ENCODE measurements at places on chromosomes 11 and 22.

GRCh38 chr22:36360871-36361383, 26.8 kb downstream of the MYH9 start:
- DNase-seq: no peak

DNA sequence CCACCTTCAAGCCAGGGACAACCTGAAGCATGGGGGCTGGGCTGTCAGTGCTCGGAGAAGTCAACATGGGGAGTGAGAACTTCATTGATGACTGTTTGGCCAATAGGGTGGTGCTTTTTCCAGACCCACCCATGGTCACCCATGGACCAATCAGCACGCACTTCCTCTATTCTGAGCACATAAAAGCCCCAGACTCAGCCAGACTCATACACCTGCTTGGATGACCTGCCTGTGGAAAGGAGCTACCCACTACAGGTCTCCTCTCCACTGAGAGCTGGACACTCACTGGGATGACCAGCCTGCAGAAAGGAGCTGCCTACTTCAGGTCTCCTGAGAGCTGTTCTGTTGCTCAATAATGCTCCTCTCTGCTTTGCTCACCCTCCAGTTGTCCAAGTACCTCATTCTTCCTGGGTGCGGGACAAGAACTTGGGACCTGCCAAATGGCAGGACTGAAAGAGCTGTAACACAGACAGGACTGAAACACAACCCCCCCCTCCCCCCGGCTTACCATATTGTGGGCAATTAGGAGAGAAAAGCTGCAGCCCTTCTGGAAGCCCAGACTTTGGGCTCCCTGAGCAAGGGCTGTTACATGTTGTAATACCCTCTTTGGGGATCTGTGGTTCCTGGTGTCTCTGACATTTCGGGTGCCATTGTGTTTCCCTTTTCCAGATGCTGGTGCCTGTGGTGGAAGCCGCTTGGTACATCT, 44.4 kb upstream of the WNT11 start:
- DNase-seq: no peak

GRCh38 chr22:19149991-19150390, at the start of gene GSC2:
Gene GSC2 (minus strand): TSS chr22:19150292. CDS start chr22:19150283, 9 bp downstream.
- no peak for DNase-seq

GRCh38 chr22:35884529-35884928, 144.1 kb downstream of the RBFOX2 start:
- no peak for DNase-seq

DNA sequence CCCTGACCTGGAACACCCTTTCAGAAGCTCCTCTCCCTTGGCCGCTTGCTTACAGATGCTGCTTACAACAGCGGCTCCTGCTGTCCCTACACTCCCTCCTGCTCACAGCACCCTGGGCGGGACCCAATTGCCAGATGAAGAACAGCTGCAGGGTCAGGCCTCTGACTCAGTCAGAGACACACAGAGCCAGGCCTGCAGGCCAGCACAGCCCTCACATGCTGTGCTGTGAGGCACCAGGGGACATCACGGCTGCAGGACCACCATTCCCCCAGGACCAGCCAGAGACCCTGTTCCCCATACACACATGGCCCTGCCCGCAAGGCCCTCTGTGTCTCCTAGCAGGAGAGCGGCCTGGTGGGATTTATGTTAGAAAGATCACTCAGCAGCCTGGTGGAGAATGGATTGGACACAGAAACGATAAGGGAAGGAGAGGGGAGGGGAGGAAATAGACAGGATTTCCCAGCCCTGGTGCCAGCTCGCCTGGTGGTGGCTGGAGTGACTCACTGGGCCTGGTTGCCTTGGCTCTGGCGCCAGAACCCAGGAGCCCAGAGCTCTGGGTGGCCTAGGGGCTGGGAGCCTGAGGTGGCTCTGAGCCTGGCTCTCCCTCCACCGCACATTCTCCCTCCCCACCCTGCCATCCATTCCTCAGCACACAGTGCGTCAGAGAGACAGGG, 6.7 kb downstream of the CAPN5 start:
- peak; percentile 54 for DNase-seq

GRCh38 chr11:65932558-65932919, 12.7 kb upstream of the TSGA10IP start:
- peak; percentile 56 for DNase-seq

DNA sequence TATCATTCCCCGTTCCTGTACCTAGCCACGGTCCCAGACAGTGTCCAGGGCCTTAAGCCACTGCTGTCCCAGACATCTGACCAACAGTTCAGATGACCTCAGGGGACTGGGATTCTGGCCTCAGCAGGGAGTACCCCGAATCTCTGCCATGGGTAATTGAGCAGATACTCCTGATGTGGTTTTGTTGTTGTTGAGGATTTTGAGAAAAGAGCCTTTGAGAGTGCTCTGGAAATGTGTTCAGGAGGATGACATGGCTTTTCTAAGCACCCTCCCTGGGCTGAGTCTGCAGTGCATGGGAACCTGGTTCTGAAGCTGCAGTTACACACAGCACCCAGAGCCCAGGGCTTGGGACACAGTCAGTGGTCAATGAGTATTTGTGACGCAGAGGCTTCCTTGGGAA, 30.4 kb downstream of the ADAMTS15 start:
- DNase-seq: no peak

- no peak for DNase-seq
Measured at GRCh38 chr11:131077340-131077739, 161.1 kb upstream of the SNX19 start.

GRCh38 chr22:39917197-39917643, 16.3 kb downstream of the GRAP2 start:
- no peak for DNase-seq

DNA sequence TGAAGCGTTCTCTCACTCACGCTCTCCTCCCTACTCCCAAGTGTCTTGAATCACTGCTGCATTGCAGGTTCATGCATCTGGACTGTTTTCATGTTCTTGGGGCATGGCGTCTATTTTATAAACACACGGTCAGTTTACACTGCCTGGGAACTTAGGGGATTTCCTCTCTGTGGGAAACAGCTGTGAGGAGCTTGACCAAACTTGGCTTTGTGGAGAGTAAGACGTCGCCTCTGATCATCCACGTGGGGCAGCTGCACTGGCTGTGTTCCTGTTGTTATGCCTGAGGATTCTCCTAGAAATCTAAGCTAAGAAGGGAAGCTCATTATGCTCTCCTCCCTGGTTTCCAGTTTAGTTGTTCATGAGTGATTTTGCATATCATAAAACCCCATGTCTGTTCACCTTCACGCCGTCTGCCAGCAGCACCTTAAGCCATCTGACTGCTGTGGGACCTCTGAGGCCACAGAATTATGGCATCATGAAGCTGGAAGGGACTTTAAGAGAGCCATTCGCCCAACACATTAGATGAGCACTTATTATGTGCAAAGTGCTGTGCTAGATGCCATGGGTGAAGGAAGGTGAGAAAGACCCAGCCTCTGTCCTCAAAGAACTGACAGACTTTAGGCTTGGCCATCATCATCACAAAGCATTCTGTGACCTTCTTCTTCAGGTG, 38.8 kb upstream of the POU2AF1 start:
- DNase-seq: no peak

- no peak for DNase-seq
Measured at GRCh38 chr11:118358071-118358470, 1.3 kb upstream of the UBE4A start.

DNA sequence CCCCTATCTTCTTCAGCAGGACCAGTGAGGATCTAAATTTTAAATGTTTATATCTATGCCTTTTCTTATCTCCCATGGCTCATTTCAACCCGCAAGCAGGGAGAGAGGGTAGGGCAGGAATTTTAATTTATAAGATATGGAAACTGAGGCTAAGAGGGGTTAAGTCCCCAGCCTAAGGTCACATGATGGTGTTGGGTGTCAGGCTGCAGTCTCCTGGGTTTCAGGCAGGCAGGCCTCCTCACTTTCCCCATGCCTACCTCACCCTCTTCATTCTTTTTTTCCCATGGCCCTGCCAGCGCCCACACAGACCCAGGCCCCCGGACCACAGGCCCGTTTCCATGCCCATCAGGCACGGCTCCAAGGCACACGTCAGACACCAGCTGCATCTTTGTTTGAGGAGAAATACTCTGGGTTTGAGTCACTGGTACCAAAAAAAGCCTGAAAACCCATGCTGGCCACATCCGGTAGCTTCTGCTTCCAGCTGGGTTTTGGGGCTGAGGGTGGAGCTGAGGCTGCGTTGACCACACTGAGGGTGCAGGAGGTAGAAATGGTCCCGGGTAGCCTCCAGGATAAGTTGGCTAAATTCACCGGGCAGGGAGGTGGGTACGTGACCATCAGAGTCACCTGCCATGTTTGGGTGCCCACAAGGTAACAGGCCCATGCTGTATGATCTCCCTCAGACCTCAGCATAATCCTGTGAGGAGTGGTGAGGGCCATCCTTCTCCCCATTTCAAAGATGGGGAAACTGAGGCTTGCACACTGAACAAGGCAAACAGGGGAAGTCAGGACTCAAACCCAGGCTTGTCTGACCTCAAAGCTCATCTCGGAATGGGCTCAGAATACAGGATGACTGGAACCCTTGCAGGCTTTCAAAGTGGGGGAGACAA, 7.5 kb downstream of the CRYBB1 start:
- DNase-seq: peak; percentile 38

DNA sequence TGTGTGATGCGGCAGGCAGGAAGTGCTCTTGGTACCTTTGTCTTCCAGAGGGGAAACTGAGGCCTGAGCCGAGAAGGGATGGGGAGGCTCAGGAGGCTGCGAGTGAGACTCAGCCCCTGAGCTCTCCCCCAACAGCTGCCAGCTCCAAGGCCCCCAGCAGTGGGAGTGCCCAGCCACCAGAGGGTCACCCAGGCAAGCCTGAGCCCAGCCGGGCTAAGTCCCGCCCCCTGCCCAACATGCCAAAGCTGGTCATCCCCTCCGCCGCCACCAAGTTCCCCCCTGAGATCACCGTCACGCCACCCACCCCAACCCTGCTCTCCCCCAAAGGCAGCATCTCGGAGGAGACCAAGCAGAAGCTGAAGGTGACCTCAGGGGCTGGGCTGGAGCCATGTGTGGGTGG, 3.8 kb upstream of the SUSD2 start:
- DNase-seq: no peak

GRCh38 chr22:26885441-26886261, 228.3 kb downstream of the MIAT start:
- no peak for DNase-seq

DNA sequence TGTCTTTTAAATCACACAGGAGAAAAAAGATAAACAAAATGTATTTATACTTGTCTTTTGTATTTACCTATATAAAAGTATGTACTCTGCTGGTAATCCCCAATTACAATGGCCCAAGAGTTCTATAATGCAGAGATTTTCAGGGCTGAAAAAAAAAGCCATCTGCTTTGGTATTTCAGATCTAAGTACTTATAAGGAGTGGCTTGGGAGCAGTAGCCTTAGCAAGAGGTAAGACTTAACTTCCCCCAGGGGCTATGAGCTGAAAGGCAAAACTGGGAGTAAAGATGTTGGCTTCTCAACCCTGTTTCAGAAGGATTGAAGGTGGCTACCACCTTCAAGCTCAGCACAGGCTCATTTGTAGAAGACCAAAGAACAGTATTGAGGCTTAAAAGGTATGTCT, 35.3 kb upstream of the EP300 start:
- no peak for DNase-seq

DNA sequence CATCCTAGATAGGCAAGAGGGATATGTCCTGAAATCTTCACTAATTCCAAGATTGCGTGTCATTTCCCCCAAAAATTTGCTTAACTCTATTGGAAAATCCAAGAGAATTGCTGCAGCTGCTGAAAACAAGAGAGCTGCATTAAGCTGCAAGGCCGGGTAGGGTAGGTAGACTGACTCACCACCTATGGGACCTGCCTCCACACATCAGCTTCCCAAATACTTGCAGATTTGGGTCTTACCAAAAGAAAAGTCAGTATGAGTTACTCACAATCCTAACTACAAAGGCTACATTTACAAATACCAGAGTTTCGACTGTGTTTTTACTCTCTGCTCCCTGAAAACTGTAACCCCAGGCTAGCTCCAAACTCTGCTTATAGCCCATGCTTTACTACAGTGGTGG, 142.5 kb upstream of the TEAD1 start:
- DNase-seq: no peak

GRCh38 chr11:70498171-70498571, 99.8 kb downstream of the CTTN start:
- DNase-seq: no peak

- peak; percentile 50 for DNase-seq
Measured at GRCh38 chr22:24284747-24285203, 14.1 kb downstream of the SPECC1L start.

DNA sequence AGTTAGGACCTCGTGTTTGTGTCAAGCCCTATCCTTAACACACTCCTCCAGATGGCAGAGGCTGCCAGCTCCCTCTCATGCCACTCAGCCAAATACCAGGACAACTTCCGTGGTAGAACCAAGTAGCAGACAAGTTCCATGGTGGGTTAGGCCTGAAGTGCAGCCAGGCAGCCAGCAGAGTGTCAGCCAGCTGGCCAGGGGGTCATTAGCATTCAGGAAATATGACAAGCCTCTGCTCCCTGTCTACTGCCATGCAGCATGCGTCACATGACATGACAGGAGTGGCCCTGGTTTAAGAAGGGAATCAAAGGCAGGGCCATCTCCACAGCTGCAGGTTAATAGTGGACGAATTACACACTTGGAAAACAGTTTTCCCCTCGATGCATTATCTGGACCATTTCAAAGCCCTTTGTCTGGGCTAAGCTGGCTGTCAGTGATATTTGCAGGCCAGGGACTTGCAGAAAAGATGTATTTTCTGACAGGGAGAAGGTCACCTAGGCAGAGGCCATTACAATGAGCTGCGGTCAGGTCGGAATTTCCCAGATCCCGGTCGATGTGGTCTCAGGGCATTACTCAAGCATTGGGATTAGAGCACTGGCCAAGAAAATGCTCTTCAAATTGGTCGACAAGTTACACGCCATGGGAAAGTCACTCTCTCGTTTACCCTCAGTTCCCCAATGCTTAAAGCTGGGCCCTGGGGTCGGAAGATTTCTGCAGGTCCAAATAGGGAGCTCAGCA, 461.7 kb upstream of the CADM1 start:
- DNase-seq: no peak

GRCh38 chr11:58617976-58618557, 4.4 kb upstream of the CNTF start:
- DNase-seq: peak; percentile 50

- no peak for DNase-seq
Measured at GRCh38 chr11:39174196-39174595, 2285.3 kb downstream of the LRRC4C start.

DNA sequence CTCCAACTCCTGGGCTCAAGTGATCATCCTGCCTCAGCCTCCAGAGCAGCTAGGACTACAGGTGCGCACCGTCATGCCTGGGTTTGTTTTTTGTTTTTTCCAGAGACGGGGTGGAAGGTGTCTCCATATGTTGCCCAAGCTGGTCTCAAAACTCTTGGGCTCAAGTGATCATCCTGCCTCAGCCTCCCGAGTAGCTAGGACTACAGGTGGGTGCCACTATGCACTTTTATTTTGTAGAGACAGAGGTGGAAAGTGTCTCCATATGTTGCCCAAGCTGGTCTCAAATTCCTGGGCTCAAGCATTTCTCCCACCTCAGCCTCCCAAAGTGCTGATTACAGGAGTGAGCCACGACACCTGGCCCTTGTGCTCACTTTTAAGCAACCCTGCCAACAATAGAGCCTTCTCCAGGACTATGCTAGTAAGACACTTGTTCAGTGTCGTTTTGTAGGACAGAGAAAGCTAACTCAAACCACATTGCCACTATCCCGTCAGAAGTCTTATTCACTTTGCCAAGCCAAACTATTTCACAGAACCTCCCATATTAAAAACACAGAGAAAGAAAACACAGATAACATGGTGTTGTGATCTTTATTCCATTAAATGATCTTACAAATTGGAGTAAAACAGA, 9.4 kb upstream of the PLAAT3 start:
- no peak for DNase-seq

Data from hematopoietic multipotent progenitor cell treated with erythropoietin and hydrocortisone succinate and interleukin-3 and kit ligand, for 8 days (in vitro differentiated cells).